NCI-H2029 treated with DMSO at 0.1 percent for 48 hours (cell line): ENCODE measurements at places on chromosomes 7 and 10.

- no peak for DNase-seq
Observed at GRCh38 chr7:2037301-2037807, 195.4 kb downstream of the MAD1L1 start.

DNA sequence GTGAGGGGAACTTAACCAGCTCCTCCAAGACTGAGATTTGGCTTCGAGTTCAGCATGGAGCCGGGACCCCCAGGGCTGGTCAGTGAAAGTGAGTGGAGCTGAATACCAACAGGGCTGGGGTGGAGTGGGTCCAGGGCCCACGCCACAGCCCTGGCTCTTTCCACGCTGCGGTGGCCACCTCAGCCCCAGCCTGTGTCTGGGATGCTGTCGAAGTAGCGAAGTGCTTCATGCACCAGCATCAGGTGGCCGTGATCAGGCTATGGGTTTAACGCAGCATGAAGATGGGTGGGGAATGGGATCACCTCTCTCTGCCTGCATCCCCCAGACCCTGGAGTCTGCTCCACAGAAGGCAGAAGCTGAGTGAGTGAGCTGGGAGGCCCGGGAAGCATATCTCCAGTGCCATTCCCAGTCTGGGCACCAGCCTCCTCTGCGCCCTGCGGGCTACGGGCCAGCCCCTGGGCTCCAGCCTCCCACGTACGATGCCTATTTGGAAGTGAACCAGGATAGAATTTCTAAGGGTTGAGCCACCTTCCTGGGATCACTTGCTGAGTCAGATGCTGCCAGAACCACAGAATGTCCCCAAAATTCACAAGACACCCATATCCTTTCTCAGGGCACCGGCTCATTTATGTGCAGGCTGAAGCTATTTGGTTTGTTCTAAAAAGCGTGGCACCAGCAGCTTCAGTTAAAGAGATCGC is 131.1 kb upstream of the CHST15 start:
- no peak for DNase-seq

DNA sequence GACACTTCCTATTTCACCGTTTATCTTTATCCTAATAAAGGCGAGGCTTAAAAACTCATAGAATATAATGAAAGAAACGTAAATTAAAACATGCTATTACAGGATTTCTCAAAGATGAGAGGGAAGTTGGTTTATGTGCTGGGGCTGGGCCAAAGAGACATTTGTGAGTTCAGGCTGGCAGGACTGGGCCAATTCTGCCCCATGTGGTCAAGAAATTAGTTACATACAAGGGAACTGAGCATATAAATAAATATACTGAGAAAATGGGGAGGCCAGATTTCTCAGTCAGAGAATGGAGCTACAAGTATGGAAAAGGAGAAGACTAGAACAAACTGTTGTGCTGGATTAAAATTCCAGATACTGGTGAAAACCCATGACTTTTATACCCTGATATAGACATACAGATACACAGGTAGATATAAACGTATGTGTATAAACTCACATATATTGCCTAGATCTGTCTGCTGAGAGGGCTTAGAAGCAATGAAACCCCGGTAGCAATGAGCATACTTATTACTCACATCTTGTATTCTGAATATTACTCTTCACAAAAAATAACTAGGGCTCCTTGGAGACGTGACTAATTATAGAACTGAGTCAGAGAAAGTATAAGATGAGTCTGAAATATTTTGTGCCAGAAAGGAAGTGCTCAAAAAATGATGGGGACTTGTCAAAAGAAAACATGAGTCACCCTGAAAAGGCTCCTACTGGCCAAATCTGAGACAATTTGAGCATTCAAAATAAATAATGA is 155.7 kb upstream of the FGFR2 start:
- no peak for DNase-seq

DNA sequence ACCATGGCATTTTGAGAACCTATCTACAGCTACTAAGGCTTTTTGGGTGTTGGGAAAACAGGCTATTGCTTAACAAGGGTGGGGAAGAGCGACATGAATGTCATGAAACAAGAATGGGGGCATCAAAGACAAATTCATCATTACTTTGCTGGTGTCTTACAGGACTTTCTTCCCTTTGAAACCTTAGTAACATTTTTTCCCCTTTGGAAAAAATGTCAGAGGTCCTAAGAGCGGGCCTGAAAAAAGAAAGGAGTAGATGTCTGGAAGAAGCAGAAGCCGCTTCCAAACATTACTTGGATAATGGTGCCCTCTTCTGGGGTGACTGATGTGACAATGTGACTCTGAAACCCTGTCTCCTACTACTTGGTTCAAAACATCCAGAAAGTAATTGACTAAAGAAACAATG is 3.8 kb upstream of the DDX50 start:
- peak; percentile 13 for DNase-seq

- DNase-seq, result no peak
Observed at GRCh38 chr7:37796138-37796775, 52.1 kb upstream of the NME8 start.

DNA sequence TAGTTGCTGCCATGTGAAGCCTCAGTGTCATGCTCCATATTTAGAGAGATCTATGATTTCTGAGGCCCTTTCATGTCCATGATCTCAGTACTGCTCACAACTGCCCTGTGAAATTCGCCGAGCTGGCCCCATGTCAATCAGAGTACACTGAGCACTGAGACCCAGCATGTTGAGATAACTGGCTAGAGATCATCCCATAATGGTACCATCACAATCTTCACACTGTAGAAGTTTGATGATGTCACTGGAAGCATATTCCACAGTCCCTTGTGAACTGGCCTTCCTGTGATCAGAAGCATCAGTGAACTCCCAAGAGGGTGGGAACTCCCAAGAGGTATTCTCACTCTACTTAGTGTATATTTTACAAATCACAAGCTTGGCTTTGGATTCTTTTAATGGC is 116.0 kb downstream of the EGFR start:
- no peak for DNase-seq

- DNase-seq, result no peak
Observed at GRCh38 chr10:82266438-82266837, 391.4 kb downstream of the NRG3 start.

DNA sequence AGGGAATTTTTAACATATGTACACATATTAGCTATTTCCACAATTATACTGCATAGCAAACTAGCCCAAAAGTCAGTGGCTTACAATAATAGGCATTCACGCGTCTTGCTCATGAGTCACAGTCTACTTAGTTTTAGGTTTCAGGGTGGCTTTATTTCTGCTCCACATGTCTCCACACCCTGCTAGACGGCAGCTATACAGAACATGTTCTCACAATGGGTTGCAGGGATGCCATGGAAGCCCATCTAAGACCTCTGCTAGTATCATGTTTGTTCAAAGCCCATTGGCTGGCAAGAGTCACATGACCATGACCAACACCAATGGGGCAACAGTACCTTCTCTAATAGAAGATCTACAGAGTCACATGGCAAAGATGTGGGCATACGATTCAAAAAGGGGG is 96.3 kb upstream of the NEBL start:
- no peak for DNase-seq

- DNase-seq, result no peak
Observed at GRCh38 chr7:43791665-43792064, 33.2 kb downstream of the BLVRA start.

DNA sequence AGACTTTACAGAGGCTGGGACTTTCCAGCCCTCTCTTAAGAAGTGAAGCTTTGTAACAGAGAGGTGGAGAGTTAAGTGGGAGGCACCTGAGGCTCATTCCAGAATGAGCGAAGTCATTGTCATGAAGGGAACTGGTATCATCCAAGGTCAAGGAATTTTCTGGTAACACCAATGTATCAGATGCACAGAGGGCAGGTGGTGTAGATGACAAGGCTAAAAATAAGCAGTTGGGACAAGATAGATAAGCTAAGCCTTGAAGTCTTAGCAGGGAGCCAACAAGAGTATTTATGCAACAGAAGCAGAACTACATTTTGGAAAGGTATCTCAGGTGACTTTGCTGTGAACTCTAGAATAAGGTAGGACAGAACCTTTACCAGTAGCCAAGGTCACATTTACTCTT is 257.0 kb upstream of the AUTS2 start:
- DNase-seq, result no peak

DNA sequence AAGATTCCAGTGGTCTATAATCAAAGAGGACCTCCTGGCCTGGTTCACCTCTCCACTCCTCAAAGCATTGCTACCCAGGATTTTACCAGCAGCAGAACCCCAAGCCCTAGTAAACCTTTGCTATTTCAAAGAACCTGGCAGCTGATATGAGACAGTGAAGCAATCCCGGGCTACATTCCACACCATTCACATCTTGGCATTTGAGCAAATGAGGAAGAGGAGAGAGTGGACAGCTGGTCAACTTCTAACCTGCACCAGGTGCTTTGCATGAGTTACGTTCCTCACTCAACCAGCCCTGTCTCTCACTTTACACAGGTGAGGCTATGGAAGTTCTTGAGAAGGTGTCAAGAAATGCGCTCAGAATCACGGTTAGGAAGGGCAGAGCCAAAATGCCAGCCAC is 1.1 kb downstream of the CCDC3 start:
- no peak for DNase-seq

DNA sequence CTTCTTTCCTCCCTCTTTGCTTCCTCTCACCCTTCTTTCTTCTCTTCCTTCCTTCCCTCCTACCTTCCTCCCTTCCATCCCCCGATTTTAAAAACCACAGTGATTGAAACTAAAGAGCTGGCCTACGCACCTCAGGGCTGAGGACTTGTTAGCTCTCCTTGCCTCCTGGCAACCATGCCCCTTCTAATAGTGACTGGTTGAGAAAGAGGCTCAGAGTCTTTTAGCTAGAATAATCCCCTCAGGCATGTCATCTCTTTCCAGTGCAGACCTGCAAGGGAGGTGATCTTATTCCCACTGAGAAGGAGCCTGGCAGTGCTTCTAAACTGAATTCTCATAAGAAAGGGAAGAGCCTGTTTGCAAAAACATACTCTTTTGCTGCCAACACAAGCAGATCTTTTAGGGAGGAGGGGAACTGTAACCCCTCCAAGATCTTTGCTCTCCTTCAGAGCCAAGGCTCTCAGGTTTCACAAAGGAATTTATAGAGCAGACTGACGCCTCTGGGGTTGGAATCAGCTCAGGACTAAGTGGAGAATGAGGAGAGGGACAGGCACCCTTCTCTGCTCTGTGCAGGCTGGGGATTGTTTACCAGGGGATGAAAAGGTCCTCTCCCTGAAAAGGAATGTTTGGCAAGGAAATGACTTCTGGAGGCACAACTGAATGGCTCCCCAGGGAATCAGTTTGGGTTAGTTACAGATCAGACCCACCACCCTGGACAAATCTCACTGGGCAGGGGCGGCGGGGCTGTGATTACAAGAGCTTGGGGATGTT is 9.4 kb upstream of the ANKRD1 start:
- DNase-seq, result no peak

- no peak for DNase-seq
Observed at GRCh38 chr10:126935263-126935946, 30.2 kb downstream of the DOCK1 start.

GRCh38 chr10:59290448-59290847 is 71.9 kb downstream of the FAM13C start:
- no peak for DNase-seq

GRCh38 chr7:108347616-108348015 is 108.6 kb downstream of the NRCAM start:
- no peak for DNase-seq

- DNase-seq, result no peak
Observed at GRCh38 chr10:110076559-110077318, 69.0 kb downstream of the ADD3 start.

DNA sequence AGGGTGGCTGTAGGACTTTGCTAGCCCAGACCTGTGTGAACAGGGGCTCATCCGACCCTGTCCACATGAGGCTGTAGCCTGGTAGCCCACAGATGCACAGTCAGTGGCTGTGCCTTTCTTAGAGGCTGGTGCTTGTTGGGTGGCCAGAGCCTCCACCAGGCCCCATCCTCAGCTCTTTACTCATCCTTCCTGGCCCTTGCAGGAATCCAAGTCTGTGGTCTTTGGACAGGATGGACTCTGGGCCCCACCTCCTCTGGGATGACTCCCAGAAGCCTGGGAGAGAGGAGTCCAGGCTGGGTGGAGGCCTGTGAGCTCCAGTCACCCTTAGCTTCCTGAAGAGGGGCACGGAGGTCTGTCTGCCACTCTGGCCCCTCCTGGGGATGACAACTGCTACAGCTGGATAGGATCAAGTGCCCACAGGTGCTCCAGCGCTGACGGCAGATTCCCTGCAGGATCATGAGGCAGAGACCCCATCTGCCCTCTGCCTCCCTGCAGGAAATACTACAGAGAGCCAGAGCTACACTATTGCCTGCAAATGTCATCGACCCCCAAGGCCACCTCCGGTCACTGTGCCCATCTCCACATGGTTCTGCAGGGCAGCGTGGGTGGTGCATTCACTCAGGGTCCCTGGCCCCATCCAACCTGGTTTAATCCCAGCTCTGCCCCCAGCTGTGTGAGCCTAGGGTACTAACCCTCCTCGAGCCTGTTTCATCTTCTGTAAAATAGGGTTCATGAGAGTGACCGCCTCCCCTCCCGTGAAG is 114.5 kb downstream of the PTPN20 start:
- no peak for DNase-seq

- DNase-seq, result no peak
Observed at GRCh38 chr7:143931739-143932138, 3.3 kb upstream of the OR2F2 start.

- no peak for DNase-seq
Observed at GRCh38 chr7:2151237-2151636, 81.5 kb downstream of the MAD1L1 start.

GRCh38 chr7:81692146-81692905 is 77.5 kb downstream of the HGF start:
- no peak for DNase-seq

DNA sequence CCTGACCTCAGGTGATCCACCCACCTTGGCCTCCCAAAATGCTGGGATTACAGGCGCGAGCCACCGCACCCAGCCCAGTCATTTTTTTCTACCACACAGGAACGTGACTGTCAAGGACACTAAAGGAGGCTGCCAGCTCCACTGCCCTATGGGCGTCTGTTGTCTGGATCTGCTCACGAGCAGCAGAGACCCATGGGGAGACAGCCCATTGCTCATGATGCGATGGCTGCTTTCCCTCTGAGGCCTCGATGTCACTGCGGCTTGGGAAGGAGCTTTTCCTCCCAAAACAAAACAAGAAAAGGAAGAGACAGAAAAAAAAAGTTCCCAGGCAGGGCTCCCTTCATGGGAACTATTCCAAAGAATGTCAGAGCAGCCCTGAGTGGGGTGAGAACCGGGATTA is 70.5 kb downstream of the DENND2A start:
- DNase-seq, result no peak

DNA sequence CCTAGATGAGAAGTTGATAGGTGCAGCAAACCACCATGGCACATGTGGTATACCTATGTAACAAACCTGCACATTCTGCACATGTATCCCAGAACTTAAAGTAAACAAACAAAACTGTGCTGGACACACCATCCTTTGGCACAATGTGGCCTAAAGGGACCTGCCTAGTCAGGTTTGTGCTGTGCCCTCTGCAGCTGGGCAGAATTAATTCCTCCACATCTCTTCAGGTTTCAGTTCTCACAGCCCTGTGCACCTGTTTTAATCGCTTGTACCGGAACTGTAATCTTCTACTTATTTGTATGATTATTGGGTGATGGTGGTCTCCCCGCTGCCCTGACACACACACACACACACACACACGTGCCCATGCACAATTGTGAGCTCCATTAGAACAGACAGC is 252.7 kb downstream of the ACTR3B start:
- no peak for DNase-seq

- DNase-seq, result no peak
Observed at GRCh38 chr10:13882119-13882711, 295.4 kb downstream of the PRPF18 start.
